Hematopoietic multipotent progenitor cell treated with erythropoietin and hydrocortisone succinate and interleukin-3 and kit ligand, for 8 days (in vitro differentiated cells): ENCODE measurements at places on chromosomes 3 and 15.

- no peak for DNase-seq
Observed at GRCh38 chr15:53834214-53834613, 74.8 kb upstream of the WDR72 start.

DNA sequence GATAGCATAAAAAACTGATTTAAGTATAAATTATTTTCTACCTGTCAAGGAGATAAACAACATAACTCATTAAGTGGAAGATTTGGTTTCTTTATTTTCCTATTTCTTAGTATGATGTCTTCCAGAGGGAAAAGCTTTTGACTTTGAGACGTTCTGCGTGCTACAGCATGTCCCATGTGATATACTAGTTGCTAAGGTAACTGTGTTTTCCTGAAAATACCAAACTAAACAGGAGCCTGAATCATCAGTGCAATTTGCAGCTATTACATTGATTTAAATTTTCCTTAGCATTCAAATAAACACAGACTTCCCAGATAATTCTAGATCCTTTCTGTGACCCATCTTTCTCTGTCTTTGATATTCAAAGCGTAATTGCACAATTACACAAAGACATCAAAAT lies 117.7 kb upstream of the P2RY1 start:
- no peak for DNase-seq

GRCh38 chr3:134028486-134029255 lies 1.1 kb downstream of the SLCO2A1 start:
- no peak for DNase-seq

- DNase-seq = no peak
Observed at GRCh38 chr3:61927332-61927731, 366.0 kb downstream of the PTPRG start.

DNA sequence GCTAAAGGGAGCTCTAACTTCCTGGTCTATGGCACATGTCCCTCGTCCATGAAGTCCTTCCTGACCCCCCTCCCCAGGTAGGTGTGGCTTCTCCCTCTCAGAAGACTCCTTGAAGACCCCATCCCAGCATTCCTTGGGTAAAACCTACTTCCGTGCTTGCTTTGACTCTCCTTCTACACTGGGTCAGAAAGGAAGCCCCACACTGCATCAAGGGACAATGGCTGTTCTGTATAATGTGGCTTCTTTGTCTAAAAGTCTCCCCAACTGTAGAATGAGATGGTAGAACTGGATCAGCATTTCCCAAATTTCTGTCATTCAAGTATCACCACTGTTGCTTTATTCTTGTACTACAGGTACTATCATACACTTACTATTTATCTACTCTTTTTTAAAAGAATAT lies 3.9 kb upstream of the DNAJA4 start:
- DNase-seq = no peak

GRCh38 chr3:90092994-90093393 lies 985.6 kb downstream of the EPHA3 start:
- peak; percentile 7 for DNase-seq

DNA sequence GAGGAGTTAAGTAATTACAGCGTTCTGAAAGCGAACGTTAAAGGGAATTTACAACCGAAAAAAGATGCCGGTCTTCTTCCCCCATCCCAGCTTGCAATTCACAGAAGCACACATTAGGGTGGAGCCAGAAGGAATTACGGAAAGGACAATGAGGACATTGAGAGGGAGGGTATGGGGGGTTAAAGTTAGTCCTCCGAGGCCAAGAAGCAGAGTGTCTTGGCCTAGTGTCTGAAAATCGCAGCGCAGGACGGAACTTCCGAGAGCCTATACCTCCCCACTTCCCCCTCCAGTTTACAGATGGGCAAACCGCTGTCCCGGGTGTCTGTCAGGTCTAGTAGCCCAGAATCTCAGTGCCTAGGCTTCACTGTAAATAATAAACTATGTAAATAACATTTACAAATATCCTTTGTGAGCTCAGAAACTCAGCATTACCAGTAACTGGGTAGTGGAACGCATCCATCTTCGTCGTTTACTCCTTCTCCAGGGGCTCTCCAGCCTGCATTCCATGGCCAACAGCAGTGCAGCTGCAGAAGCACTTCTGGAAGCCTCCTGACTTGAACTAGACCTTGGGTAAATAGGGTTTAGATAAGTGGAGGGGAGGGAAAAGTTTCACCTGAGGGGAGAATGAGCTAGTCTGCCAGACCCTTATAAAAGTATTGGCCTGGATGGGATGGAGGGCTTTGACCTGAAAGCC lies 922 bp downstream of the ADPRH start:
- DNase-seq = peak; percentile 32

DNA sequence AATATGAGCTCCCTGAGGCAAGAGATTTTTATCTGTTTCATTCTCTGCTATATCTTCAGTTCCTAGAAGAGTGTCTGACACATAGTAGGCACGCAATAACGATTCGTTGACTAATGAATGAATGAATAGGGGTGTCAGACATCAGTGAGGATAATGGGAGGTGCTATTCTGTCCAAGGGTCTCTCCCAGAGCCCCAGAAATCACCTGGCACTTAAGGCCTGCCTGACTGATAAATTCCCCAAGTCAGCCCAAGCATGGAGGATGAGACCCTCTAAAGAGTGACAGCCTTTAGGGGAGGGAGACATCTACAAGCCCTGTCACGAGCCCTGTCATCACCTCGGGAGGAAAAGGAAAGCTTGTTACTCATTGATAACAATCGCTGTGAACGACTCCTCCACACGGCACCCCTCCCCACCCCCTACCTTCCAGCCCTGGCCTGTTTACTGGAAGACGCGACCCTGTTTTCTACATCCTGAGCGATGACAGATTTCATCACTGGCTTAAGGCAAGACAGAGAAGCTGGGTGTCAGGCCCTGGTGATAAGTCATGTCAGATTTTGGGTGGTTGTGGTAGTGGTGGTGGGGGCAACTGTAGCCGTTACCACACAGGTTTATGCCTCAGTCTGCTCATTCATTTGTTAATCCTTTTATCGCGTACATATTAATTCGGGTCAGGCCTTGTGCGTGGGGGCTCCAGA lies 23.1 kb downstream of the BHLHE40 start:
- DNase-seq = no peak

- no peak for DNase-seq
Observed at GRCh38 chr3:58241306-58242044, 3.9 kb downstream of the ABHD6 start.

GRCh38 chr3:63470745-63471144 lies 181.7 kb upstream of the SNTN start:
- DNase-seq = no peak

- DNase-seq = no peak
Observed at GRCh38 chr3:172580680-172581401, 57.6 kb upstream of the TNFSF10 start.

GRCh38 chr3:182136008-182136910 lies 424.5 kb downstream of the SOX2 start:
- DNase-seq = no peak

GRCh38 chr15:45386974-45387373 lies 8.6 kb upstream of the GATM start:
- no peak for DNase-seq

DNA sequence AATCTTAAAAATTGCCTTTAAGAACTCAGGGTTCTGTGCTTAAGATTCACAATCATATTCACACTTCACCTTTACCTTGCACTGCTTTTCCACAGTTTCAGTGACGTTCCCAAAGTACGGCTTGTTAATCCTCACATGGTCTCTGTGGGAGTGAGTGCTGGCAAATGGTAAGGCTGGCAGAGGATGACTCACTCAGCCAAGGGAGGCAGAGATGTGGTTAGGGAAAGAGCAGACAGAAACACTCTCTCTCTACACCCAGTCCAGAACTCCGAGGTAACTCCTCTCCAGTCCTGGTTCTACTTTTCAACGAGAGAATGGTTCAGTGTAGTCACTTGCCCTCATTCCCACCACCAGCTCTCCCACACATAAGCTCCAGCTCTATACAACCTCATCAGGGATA lies 33.1 kb downstream of the RASGRP1 start:
- no peak for DNase-seq
